ENCODE measurements at places on chromosomes 3 and 15. TPM values are rescaled to one million over a fixed set of nuclear protein-coding genes. Genes with fewer than 3 reads are reported as not detected.

Gene P2RY13
- not detected for total RNA-seq

Gene RLBP1
- not detected for total RNA-seq

Gene MOBP
- not detected for total RNA-seq

Gene GPR149
- total RNA-seq, result not detected

Gene LRRN1
- 0.09 TPM for total RNA-seq

Gene LIPH
- total RNA-seq, result not detected

Gene NPTN
- total RNA-seq, result 73.4 TPM

Gene XYLB
- 5.0 TPM for total RNA-seq

Gene SYNPR
- not detected for total RNA-seq

DNA sequence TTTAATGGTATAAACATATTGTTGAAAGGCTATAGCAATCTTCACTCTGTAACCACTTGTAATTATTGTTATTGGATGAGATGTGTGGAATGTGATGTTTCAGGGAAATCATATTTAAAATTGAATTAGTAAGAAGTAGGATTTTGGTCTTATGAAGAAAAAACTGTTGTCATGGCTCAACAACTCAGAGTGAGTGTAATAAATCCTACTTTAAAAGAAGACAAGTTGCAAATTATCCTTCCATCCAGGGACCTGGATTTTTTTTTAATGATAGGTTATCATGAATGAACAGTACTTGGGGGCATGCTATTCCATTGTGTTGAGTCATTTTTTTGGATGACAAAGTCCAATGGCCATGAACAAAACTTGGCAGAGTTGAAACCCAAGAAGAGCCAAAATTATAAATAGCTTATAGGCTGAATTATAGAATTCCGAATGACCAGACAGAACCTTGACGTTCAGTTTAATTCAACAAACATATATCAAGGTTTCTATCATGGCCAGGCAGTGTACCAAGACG, 625.5 kb upstream of the ZNF717 start:
- no peak for DNase-seq
- H3K36me3 ChIP-seq, result no peaks in the 10 kb centered on the region
- no peaks in the 10 kb centered on the region for H3K27me3 ChIP-seq
- no peak overlapping the region for H3K4me3 ChIP-seq
- H3K4me1 ChIP-seq, result no peaks in the 10 kb centered on the region
- no peak overlapping the region for H3K27ac ChIP-seq

GRCh38 chr3:42712688-42713372, 10.2 kb upstream of the HHATL start:
- no peak overlapping the region for H3K4me3 ChIP-seq
- H3K36me3 ChIP-seq, result no peaks in the 10 kb centered on the region
- no peak for DNase-seq
- H3K27me3 ChIP-seq, result peaks cover 2% of the 10 kb centered on the region

GRCh38 chr3:15007681-15008141, 57.4 kb downstream of the MRPS25 start:
- H3K4me3 ChIP-seq, result no peak overlapping the region
- H3K4me1 ChIP-seq, result peaks cover 7% of the 10 kb centered on the region
- no peak overlapping the region for H3K27ac ChIP-seq
- H3K27me3 ChIP-seq, result no peaks in the 10 kb centered on the region

DNA sequence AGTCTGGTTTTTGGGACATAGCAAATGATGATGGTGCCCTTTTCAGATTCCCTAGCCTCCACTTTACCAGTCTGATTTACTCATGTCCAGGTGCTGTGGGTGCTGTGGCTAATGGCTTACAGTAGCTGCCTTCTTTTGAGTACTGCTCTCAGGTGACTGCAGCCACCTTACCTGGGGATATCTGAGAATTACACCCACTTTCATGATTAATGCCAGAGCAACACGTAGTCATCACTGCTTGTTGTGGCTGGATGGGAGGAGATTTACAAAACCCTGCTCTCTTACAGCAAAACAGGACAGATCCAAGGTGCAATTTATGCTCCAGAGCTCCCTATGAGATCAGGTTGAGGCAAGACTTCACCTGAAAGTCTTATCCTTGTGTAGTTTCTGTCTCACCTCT, 150.6 kb downstream of the PDCD6IP start:
- H3K4me3 ChIP-seq, result no peak overlapping the region
- no peaks in the 10 kb centered on the region for H3K36me3 ChIP-seq
- peaks cover 2% of the 10 kb centered on the region for H3K27me3 ChIP-seq

DNA sequence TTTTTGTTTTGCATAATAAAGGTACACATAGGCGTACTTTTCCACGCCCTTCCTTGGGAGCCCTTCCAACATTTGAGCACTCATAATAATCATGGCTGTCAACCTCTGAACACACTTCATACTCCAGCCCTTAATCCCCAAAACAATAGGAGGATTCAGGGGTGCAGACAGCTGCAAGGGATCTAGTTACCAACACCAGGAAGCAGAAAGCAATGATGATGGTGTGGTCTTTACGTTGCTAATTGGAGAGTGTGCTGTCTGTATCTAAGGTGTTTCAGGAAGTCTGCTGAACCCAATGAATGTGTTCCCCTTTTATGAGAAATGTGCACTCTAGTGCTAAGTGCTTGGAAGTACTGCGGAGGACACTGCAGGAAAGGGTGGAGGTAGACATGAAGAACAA, 60.3 kb upstream of the PDZRN3 start:
- DNase-seq, result no peak
- no peaks in the 10 kb centered on the region for H3K4me1 ChIP-seq
- no peaks in the 10 kb centered on the region for H3K27me3 ChIP-seq

- no peak overlapping the region for H3K4me3 ChIP-seq
- DNase-seq, result no peak
- H3K27me3 ChIP-seq, result no peaks in the 10 kb centered on the region
- H3K4me1 ChIP-seq, result peaks cover 2% of the 10 kb centered on the region
- H3K27ac ChIP-seq, result no peak overlapping the region
Measured at GRCh38 chr15:65747265-65747664, 44.8 kb downstream of the DENND4A start.

GRCh38 chr3:126113733-126114442, 30.0 kb upstream of the SLC41A3 start:
- no peak overlapping the region for H3K4me3 ChIP-seq
- no peaks in the 10 kb centered on the region for H3K27me3 ChIP-seq
- no peaks in the 10 kb centered on the region for H3K36me3 ChIP-seq
- no peak overlapping the region for H3K27ac ChIP-seq
- peak; percentile 27 for DNase-seq

- peaks cover 27% of the 10 kb centered on the region for H3K4me1 ChIP-seq
- no peak overlapping the region for H3K27ac ChIP-seq
- no peak for DNase-seq
- H3K36me3 ChIP-seq, result no peaks in the 10 kb centered on the region
- no peak overlapping the region for H3K4me3 ChIP-seq
Measured at GRCh38 chr3:192834428-192834827, 83.2 kb downstream of the MB21D2 start.

GRCh38 chr3:54564374-54564925, 363.4 kb downstream of the LRTM1 start:
- DNase-seq, result no peak
- H3K27ac ChIP-seq, result no peak overlapping the region
- no peaks in the 10 kb centered on the region for H3K27me3 ChIP-seq
- H3K36me3 ChIP-seq, result no peaks in the 10 kb centered on the region

DNA sequence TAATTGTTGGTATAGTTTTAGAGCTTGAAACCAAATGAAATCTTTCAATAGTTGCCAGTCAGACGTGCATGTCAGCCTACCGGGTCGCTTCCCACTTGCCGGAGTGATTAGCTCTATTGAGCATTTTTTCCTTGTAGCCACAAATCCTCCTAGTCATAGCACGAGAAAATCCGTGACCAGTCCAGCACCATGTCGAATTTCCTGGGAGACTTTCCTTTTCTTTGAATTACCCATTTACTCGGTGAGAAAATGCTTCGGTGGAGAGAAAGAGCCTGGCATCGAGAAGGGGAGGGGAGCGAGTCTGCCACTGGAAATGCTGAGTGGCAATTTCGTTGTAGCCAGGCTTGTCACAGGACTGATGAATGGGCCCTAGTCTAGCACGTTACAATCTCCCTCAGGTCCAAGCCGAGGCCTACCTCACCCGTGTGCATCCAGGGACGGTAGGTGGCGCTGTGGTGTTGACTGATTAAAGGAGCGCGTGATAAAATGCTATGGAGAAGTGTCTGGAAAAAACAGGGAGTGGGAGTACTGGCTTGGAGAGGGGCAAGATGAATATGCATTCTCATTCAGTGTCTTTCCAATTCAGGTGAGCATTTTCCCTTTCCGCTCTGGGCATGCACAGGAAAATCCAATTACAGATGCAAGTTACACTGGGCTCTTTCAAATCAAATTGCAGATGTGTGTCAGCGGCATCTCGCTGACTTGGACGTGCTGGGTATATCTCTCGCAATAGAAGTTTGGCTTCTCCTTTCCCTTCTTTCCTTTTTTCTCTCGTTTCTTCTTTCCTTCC, 238.8 kb downstream of the EDEM1 start:
- DNase-seq, result peak; percentile 88
- peaks cover 9% of the 10 kb centered on the region for H3K4me1 ChIP-seq
- H3K36me3 ChIP-seq, result no peaks in the 10 kb centered on the region
- H3K27me3 ChIP-seq, result no peaks in the 10 kb centered on the region
- H3K4me3 ChIP-seq, result no peak overlapping the region

DNA sequence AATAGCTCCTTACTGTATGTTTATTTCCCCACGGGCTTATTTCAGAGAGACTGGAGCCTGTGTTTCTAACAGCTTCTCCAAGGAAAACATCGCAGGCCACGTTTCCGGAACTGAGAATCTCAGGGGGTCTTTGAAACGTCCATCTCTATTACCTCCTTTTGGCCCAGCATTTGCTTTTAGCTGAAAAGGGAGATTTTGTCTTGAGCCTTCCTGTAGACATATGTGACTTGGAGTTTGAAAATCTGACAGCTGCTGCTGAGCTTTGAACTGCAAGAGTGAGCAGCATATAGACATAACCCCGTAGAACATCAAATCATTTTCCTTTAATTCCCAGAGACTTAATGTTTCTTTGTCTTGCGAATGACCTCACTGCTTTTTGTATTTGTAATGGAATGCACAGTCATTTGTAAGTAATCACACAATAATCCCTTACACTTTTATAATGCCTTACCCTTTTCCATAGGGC, 54.6 kb downstream of the LPP start:
- H3K27me3 ChIP-seq, result no peaks in the 10 kb centered on the region
- peaks cover 24% of the 10 kb centered on the region for H3K36me3 ChIP-seq
- peaks cover 8% of the 10 kb centered on the region for H3K4me1 ChIP-seq
- DNase-seq, result no peak
- H3K27ac ChIP-seq, result no peak overlapping the region

GRCh38 chr3:193656445-193656844, 63.4 kb downstream of the OPA1 start:
- no peak overlapping the region for H3K27ac ChIP-seq
- H3K4me3 ChIP-seq, result no peak overlapping the region
- peaks cover 29% of the 10 kb centered on the region for H3K36me3 ChIP-seq
- DNase-seq, result no peak

- no peak overlapping the region for H3K4me3 ChIP-seq
- H3K36me3 ChIP-seq, result no peaks in the 10 kb centered on the region
- H3K27ac ChIP-seq, result no peak overlapping the region
- no peak for DNase-seq
Measured at GRCh38 chr15:39511916-39512260, 69.0 kb upstream of the THBS1 start.

DNA sequence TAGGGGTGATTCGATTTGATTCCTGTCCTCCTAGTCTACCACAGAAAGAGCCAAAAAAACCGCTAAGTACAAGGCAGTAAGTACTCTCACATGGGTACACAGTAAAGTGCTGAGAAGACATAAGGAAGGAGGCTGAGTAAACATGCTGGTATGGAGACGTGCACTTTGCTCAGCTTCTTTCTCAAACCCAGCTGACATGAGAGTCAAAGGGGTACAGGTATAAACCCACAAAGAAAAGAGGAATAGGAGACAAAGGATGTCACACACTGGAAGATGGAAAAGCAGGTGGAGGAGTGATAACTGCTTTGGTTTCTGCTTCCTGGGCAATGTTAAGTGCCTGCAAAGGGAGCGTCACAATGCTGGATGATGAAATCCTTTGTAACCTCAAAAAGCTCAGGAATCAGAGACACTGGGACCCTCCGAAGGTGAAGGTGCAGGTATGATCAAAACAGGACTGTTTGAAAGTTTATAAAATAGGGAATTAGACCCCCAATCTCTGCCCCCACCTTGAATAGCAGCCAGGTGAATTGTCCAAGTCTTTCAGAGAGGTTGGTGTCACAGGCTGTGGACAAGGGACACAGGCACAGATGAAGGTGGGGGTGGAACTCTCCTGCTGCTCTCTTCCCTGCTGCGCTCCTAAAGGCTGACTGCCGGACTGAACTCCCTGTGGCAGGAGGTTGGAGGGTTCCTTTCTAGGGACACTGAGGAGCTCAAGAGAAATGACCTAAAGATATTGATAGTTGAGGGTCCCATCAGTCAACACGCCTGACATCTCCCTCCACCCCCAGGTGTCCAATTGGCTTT, 101.8 kb downstream of the RAB11A start:
- no peaks in the 10 kb centered on the region for H3K36me3 ChIP-seq
- H3K27me3 ChIP-seq, result peaks cover 25% of the 10 kb centered on the region
- H3K4me3 ChIP-seq, result no peak overlapping the region
- DNase-seq, result no peak

GRCh38 chr3:43178891-43179366, 73.0 kb upstream of the POMGNT2 start:
- no peak for DNase-seq
- peaks cover 53% of the 10 kb centered on the region for H3K4me1 ChIP-seq
- peaks cover 2% of the 10 kb centered on the region for H3K36me3 ChIP-seq
- H3K27me3 ChIP-seq, result no peaks in the 10 kb centered on the region

GRCh38 chr3:177513815-177514610, 316.7 kb upstream of the TBL1XR1 start:
- H3K36me3 ChIP-seq, result no peaks in the 10 kb centered on the region
- no peaks in the 10 kb centered on the region for H3K27me3 ChIP-seq
- H3K4me3 ChIP-seq, result no peak overlapping the region

DNA sequence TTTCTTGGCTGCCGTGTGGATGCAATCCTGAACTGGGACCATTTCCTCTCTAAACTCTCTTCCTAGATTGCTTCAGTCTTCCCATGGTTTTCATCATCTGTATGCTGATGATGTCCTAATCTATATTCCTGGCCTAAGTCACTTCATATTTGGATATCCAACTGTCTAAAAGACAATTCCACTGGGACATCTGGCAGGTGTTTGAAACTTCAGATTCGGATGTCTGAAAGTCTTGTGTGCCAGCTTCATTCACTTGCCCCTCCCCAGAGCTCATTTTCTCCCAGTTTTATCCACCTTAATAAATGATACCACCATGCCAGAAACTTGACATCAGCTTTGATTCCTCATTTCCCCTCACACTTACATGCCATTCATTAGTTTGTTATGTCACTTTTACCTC, 134.9 kb upstream of the PTX3 start:
- no peak overlapping the region for H3K27ac ChIP-seq
- no peaks in the 10 kb centered on the region for H3K4me1 ChIP-seq
- no peak overlapping the region for H3K4me3 ChIP-seq
- H3K36me3 ChIP-seq, result no peaks in the 10 kb centered on the region

- H3K27ac ChIP-seq, result no peak overlapping the region
- no peak overlapping the region for H3K4me3 ChIP-seq
- no peaks in the 10 kb centered on the region for H3K4me1 ChIP-seq
- DNase-seq, result no peak
- H3K36me3 ChIP-seq, result no peaks in the 10 kb centered on the region
Measured at GRCh38 chr3:87173071-87173470, 54.0 kb upstream of the CHMP2B start.

- no peaks in the 10 kb centered on the region for H3K36me3 ChIP-seq
- no peaks in the 10 kb centered on the region for H3K4me1 ChIP-seq
- H3K27me3 ChIP-seq, result no peaks in the 10 kb centered on the region
- H3K27ac ChIP-seq, result no peak overlapping the region
- no peak for DNase-seq
Measured at GRCh38 chr15:36062357-36062756, 516.4 kb upstream of the DPH6 start.

Data from activated CD4-positive, alpha-beta T cell treated with anti-CD3 and anti-CD28 coated beads for 36 hours (primary cell).